ENCODE measurements at places on chromosomes 5 and 9.

- no peak for DNase-seq
Measured at GRCh38 chr9:6441269-6441668, 28.3 kb downstream of the UHRF2 start.

- DNase-seq: no peak
Measured at GRCh38 chr9:134712926-134713325, 71.3 kb downstream of the COL5A1 start.

- DNase-seq: no peak
Measured at GRCh38 chr5:179233909-179234562, 111.2 kb downstream of the ADAMTS2 start.

DNA sequence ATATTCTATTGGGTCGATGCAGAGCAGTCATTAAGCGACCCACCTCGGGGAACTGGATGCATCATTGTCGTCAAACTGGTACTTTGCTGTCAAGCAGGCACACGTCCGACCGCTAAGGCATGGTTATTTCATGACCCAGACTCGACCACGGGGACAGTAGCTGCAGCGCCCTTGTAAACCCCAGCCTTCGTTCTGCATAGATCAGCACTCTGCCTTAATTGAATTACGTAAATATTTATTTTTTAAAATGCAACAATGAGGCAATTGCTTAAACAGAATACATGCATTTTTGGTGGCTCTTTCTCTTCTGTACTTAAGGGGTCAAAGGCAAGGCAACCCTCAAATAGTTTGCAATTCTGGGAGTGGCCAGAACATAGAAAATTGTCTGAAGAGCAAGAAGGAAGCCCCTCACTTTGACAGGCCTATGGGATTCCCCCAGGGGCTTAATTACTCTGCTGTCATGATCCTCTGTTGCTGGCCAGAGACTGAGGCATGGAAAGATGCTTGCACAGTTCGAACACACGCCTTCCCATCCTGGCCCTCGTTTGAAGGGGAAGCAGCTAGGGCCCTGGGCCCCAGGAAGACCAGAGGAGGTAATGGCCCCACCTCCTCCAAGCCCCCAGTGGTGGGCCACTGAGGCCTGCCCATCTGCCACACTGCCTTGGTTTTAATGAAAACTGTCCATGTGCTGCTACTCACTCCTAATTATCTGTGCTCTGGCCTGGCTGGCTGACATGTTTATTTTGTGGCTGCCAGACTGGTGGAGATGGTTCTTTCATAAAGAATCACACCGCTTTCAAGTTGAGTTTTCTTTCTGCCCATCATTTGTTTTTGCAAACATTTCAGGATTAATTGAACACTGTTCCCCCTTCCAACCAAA is 169.7 kb upstream of the MAST4 start:
- DNase-seq: no peak

- DNase-seq: no peak
Measured at GRCh38 chr5:17373406-17373805, 124.6 kb upstream of the TAF11L2 start.

DNA sequence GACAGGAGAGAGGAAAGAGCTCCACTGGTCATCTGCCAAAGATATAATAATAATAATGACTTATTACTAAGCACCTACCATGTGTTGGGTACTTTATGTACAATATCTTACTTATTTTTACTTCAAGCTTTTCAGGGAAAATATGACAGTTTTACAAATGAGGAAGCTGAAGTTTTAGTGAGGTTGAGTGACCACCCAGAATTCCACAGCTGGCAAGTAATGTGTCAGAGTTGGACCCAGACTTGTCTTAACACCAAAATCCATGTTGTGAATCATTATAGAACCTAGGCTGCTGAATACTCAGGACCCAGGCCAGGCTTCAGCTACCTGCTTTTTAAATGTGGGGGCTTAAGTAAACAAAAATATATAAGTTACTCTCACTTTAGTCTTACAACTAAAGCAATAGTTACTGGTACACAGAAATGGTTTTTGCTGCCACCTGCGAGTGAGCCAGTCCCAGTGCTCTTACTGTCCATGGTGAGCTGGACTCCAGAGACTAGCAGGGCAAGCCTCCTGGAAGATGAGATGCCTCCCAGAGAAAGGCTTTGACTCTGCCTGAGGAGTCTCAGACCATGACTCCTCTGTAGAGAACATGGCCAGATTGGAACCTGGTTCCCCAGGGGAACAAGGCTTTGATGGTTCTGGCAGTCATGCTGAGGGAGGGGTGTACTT is 29.9 kb downstream of the RUSC2 start:
- DNase-seq: no peak

Measured in CD4-positive, alpha-beta T cell treated with Interferon alpha-2 for 1 hour (primary cell).